ENCODE measurements at places on chromosomes 16 and 17.

GRCh38 chr16:2016407-2016922 is 3.1 kb upstream of the NPW start:
- no peak for DNase-seq

DNA sequence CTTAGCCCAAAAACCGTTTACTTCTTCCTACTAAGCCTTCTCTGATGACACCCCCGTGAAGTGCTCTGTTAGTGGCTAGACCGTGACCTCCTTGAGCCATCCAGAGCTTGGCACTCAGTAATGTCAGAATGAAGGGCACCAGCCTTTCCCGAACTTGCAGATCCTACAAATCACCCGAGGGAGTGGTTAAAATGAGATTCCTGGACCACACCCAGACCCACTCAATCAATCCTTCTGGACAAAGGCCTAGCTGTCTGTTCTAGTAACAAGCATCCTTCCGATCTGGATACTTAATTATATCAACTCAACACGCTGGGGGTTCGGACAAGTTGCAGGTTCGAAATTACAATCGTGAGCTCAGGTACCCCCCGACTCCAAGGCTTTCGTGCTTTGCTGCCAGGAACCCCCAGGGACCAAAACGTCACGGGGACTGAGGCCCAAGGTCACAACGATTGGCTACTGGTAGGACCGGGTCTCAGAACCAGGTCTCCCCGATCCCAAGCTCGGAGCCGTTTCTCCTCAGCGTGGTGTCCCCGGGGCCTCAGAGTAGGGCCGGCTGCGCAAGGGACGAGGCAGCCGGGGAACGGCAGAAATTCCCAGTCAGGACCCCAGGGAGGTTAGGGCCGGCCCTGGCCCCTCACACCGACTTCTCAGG is 527 bp downstream of the CIAPIN1 start:
- no peak for DNase-seq

DNA sequence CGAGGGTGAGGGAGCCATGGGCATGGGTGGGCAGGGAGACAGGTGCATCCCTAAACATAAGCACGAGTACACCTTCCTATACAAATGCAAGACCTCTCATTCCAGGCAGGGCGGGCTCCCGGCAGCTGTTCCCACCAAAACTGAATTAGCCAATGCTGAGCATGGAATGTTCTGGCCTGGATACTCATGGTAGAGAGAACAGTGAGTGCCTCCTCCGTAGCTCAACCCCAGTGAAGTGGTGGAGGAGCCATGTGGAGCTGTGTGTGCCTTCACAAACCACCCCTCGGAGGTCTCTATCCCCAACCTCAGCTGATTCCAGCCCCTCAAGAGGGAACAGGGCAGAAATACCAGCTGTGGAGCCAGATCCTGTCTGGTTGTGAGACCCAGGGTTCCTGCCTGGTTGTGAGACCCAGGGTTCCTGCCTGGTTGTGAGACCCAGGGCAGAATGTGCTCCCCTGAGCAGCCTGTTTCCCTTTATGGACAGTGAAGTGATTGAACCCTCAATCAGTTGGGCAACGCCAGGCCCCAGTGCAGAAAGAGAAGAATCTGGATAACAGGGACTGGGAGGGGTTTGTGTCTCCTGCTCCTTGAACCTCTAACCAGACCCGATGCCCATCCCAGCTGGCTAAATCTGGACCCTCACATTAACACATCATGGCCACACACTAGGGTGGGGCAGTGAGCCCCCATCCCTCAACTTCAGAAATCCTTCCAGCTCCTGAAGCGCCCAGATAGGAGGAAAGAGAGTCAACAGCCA is 2.4 kb upstream of the CDH16 start:
- DNase-seq, result no peak

- DNase-seq, result no peak
Observed at GRCh38 chr17:36888236-36888951, 48.9 kb upstream of the LHX1 start.

- no peak for DNase-seq
Observed at GRCh38 chr17:27265333-27265732, 28.6 kb upstream of the WSB1 start.

DNA sequence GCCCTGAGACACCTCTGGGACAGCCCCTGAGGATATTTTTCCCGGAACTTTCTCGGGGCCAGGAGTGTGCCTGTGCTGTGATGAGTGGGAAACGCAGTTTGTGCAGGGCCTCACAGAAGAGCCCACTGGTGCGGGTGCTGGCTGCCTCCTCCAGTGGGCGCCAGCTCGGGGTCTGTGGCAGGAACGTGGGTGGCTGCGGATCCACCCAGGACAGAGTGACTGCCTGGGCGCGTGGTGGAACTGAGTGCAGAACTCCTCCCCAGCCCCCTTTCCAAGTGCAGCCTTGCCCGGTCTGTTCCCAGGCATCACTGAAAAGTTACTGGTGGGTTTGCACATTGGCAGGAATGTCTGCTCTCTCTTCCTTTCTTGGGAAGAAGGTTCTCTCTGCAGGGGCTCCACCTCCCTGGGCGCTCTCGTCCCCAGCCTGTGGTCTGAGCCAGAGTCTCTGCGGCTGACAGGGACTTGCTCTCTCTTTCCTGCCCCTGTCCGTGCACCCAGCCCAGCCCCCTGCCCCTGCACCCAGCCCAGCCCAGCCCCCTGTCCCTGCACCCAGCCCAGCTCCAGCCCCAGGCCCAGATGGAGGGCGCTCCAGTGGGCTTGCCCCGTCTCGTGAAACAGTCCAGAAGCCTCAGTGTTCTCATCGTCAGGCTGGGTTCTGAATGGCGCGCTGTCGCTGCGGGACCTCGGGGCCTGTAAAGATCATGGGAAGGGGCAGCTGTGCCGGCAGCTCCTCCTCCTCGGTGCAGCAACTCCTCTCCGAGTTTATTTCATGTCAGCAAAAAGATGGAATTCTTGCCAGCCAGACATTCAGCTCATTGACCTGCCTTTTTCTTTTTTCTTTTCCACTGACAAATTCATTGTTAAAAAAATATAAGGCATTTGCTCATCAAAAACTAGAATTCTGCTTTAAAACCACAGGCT is 117.5 kb downstream of the BANP start:
- no peak for DNase-seq

DNA sequence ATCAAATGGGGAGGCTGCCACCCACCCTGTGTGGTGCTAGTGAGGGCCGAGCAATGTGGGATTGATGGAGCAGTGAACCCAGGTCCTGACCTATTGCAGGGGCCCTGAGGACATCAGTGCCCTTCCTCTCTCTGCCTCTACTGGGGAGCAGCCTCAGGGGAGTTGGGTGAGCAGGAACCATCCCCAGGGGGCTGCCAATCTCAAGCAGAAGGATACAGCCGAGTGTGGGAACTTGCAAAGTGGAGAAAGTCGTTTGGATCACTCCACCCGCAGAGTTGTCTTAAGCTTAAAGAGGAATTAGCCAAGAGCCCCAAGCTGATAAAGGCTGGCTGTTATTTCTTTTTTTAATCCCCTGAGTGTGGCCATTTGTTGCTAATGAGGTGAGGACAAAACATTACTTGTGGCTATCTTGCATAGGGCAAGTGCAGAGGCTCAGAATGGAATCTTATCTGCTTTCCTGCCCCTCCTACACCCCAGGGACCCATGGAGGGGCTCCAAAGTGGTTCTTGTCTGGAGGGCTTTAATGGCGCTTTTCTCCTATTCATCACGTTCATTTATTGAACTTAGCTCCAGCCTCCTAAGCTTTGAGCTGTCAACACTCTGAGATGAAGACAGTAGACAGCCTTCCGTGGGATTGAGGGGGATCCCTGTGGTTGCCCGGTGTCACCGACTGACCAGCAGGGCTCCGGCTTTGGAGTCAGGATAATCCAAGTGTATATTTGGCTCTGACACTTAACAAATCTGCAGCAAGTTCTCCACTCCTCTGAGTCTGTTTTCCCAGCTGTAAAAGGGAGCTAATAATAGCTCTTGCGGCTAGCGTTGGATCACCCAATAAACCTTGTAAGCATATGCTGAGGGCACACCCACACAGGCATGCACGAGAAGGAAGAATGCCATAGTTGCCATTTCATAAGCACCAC is 45.1 kb downstream of the MYH11 start:
- no peak for DNase-seq

- DNase-seq, result no peak
Observed at GRCh38 chr17:75614006-75614405, 19.2 kb upstream of the SMIM5 start.

GRCh38 chr16:20676268-20676825 is 21.1 kb downstream of the ACSM1 start:
- no peak for DNase-seq

DNA sequence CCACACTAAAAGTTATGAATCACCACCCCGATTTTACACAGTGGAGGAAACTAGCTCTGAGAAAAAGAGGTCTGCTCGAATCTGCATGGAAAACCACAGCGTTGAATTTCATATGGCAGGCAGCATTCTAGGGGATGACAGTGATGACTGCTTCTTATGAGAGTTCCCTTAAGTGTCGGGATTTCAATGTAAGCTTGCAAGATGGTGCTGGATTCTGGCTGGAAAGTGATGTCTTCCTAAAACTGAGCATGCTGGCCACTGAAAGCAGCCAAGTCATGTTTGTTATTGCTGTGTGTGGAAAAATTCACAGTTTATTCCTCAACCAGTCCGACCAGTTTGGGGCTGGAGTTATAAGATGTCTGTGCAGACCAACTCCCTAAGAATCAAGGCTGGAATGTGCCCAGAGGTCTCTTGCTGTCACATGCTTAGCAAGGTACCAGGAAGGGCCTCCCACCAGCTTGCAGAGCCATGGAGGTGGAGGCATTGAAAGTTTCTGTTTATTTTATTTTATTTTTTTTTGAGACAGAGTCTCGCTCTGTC is 37.2 kb upstream of the GAN start:
- no peak for DNase-seq

DNA sequence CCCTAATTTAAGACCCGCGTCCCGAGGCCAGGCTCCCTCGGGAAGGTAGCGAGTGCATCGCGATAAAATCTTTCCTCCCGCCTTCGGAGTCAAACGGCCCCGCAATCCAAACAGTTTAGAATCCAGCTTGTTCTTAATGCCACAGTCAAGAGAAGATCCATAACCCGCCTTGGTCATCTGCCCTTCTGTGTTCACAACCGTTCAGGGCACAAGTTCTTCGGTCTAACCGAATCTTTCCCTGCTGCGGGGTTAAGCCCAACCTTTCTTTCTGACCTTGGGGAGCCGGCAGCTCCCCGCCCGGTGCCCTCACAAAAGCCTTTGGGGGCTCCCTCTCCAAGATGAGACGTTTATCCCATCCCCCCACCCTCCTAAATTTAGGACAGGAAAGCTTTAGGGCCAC is 30.3 kb downstream of the CPSF4L start:
- no peak for DNase-seq

DNA sequence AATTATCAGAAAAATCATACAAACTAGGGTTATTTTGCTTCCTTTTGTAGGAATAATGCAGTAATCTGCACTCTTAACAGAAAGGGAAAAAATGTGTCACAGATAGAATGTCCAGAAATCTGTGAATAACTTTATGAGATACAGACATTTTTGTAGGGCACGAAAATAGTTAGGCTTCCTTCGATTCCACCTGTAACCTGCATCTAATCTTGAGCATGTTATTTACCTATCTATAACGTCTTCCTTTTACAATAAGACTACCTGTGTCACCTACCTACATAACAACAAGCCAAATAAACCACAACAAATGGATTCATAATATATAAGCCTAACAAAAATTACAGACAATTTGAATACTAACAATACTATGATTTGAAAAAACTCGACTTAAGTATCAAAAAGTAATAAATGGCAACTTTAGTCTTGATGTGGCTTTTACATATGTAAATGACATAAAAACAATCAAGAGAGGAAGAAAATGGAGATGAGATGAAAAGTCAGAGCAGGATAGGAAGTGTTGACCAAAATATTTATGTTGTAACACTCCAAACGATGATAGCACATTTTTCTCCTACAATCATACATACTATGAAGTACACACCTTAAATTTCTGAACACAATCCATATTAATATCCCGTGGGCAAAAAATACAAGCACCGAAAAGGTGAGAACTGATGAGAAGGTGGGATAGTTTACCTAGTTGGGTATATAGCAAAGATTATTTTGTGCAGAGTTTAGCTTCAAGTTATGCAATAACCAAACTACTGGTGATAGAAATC is 2.5 kb downstream of the STAT5B start:
- no peak for DNase-seq

GRCh38 chr17:9512323-9513168 is 63.1 kb downstream of the STX8 start:
- DNase-seq, result no peak

- DNase-seq, result no peak
Observed at GRCh38 chr16:13335879-13336278, 434.5 kb downstream of the SHISA9 start.

DNA sequence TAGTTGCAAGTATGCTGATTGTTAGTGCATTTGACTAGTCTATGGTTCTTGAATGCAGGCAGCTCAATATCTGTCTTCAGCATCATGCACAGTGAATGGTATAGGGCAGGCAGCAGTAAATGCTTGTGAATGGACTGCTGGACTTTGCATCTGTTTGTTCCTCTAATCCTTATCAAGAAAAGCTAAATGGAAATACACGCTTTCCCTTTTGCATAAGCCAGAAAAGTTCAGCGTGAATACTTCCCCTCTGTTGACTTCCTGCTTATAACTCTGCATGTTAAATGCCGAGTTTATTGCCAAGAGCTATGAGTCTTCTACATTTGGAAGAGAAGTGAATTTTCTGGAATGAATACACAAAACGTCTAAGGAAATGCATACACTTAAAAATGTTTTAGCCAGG is 127.9 kb upstream of the CPHXL start:
- no peak for DNase-seq

DNA sequence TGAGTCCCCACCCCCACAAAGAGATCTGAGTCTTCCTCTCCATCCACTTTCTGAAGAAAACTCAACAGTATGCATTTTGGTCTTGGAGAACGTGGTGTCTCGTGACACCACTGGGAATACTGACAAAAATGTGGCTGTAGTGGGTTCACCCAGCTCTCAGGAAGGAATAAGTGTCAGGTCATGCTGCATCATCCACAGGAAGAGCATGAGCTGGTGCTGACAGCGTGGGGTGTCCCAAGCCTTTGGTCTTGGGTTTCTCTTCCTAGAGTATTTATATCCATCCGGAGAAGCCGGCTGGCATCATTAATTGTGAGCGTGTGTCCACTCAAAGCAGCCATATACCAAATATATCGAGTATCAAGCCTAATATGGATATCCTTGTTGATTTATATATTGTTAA is 55.9 kb downstream of the C17orf67 start:
- no peak for DNase-seq

GRCh38 chr17:74659889-74660288 is 36.4 kb upstream of the CD300E start:
- no peak for DNase-seq

Measured in cortex of kidney (tissue), 1 donor.